ENCODE measurements at places on chromosomes 13 and 19. TPM values are rescaled to one million over a fixed set of nuclear protein-coding genes. Genes with fewer than 3 reads are reported as not detected.

GZMM gene
- total RNA-seq: not detected

DNA sequence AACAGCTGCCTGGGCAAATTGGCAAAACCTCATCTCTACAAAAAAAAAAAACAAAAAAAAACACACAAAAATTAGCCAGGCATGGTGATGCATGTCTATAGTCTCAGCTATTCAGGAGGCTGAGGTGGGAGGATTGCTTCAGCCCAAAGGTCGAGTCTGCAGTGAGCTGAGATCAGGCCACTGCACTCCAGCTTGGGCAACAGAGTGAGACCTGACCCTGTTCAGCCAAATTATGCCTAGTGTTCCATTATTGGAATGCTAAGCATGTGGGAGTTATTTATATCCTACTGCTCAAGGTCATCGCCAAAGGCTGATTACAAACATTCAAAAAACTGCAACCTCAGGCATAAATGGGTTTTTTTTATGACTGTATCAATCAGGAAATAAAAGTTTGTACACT lies 1251.0 kb upstream of the PCDH9 start:
- peak; percentile 41 for DNase-seq

GRCh38 chr19:13195678-13196077 lies 45.5 kb downstream of the IER2 start:
- DNase-seq: peak; percentile 25

DNA sequence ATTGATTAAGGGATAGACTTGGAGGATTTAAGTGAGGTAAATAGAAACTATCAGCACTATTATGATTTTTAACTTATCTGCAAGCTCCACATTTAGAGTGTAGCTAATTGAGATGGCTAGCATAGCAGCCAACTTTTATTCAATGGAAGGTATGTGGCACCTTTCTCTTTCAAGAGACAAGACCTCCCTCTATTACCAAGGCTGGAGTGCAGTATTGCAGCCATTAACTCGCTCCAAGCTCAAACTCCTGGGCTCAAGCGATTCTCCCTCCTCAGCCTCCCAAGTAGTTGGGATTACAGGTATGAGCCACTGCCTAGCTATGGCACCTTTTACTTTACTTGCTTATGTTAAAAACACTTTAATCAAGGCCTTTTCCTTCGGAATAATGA lies 8.2 kb downstream of the TPT1 start:
- no peak for DNase-seq

GRCh38 chr19:1853295-1854038 lies 5.2 kb upstream of the REXO1 start:
- peak; percentile 54 for DNase-seq

DNA sequence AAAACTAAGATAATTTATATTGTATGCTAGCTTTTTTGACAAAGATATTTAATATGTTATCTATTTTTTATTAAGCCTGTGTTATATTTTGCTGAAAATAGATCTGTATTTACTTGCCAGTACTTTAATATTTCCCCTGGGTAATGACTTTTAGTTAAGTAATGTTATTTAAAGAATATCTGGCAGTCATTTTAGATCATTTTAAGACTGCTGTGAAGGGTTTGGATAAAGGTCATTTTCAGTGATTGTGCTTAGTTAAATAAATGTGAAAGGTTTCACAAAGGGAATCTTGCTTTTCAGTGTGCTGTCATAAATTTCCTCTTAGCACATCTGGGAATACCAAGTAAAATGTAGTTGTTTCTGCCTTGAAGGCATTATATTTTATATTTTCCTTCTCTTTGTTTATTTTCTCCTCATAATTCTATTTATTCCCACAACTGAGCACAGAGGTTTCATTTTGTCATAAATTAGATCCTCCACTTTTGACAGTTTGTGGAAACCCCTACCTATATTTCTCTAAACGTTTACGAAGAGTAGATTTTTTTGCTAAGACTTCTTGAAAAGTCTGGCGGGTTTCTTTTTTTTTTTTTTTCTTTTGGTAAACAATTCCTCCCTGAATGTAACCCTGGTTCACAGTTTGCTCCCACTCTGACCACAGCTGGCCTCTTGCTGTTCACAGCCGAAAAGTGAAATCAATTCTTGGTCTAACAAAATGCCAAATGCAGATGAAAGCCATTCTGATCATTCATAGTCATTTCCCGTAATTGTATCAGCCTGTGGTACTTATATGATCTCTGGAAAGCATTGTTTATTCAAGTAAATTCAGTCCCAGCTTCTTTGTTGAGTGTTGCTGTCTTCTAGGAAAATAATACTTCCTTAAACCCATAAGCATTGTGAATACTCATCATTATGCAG lies 87.8 kb downstream of the MAB21L1 start:
- DNase-seq: peak; percentile 6

GRCh38 chr19:32895384-32895783 lies 25.8 kb upstream of the SLC7A9 start:
- DNase-seq: no peak

GRCh38 chr13:110135977-110136597 lies 170.9 kb downstream of the COL4A1 start:
- DNase-seq: no peak

VSTM1 gene
- total RNA-seq: not detected

- DNase-seq: peak; percentile 6
Observed at GRCh38 chr19:35846038-35846668, 6.2 kb downstream of the NPHS1 start.

ZNF628 gene
- total RNA-seq: 6.0 TPM

DNA sequence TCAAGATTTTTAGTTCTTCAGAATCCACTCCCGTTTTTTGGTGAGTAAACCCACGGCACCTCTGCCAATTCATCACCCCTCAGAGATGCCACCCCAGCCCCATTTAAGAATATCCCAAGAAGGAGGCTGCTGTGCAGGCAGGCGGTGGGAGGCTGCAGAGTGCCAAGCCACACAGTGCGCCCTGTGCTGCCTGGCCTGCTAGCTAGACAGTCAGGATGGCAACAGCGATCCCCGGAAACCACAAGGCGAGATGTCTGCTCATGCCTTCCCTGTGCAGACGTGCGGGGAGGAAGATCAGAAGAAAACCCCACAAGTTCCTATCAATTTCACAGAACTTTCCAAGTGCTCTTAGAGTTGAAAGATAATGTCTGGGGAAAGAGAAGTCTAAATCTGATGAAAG lies 64.8 kb upstream of the GPR183 start:
- no peak for DNase-seq

PRR19 gene
- total RNA-seq: not detected

- no peak for DNase-seq
Observed at GRCh38 chr13:46278474-46278873, 66.7 kb downstream of the LRRC63 start.

- no peak for DNase-seq
Observed at GRCh38 chr13:36148446-36148845, 17.3 kb upstream of the DCLK1 start.

DNA sequence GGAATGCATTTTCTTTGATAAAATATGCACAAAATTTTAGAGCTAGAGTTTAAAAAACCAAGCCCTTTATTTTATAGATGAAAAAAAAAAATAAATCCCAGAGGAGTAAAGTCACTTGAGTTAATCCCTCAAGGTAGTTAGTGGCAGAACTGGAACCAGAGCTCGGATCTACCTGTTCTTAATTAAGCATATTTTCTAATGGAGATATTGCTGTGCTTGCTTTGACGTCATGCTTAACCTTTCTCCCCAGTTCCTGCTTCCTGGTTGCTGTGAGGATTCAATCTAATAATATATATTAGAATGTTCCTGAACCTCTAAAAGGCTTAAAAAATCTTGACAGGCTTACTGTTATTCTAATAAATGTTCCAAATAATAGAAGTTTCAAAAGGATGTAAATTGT lies 300.6 kb upstream of the KLF12 start:
- no peak for DNase-seq

WDR88 gene
- not detected for total RNA-seq

- no peak for DNase-seq
Observed at GRCh38 chr13:85283408-85283807, 515.8 kb downstream of the SLITRK6 start.

- no peak for DNase-seq
Observed at GRCh38 chr13:38538422-38538821, 148.5 kb upstream of the FREM2 start.

DNA sequence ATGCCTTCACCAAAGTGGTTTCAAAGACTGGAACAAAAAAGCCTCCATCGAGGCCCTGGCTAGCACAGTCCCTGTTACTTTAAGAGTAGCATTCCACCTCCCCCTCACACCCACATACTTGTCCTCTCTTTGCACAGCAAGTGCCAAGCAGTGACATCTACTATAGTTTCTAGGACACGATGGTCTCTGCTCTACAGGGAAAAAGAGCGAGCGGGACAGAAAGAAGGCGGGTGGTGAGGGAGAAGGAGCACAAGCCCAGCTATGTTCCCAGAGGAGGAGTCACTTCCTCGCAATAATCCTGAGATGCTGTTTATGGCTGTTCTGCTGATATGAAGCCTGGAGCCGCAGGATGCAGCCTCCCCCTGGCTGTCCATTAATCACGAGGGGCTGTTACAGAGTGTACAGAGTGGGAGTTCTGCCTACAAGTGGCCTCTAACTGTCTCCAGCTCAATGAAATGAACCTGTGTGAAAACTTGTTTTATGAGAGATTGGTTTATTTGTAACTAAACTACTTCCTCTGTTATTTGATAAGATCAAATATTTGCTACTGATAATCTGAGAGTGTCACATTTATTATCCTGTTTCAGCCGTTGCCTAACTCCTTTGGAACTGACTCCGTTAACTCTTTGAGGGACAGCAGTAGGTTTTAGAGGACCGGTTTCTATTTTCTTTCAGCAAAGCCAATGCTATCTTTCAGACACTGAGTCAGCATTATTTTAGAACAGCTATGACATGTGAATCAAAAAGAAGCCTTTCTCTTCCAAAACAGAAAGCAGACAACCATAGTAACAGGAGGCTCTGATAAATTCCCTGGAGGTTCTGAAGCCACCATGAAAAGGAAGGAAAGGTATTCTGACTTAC lies 208.0 kb downstream of the SPRY2 start:
- peak; percentile 60 for DNase-seq

GRCh38 chr19:50931023-50931422 lies 19.8 kb upstream of the KLK4 start:
- no peak for DNase-seq

NPAS1 gene
- total RNA-seq: 0.52 TPM

DNA sequence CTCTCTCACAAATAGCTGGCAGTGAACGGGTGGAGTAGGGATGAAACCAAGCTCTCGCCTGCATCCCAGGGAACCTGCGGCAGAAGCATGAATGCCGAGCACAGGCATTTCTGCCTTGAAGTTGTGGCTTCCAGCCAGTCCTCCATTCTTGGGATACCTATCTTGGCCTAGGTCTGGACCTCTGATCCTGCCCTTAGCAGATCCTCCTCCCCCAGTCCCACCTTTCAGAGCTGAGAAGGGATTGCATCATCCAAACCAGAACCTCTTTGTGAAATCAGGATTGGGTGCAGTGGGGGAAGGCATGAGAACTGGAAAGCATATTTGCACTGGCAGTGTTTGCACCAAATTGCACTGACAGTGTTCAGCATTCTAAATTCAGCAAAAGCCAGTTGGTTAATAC lies 5.8 kb downstream of the ZNF780A start:
- no peak for DNase-seq

PCDH20 gene
- 19.1 TPM for total RNA-seq

ZNF93 gene
- total RNA-seq: 14.9 TPM

DNA sequence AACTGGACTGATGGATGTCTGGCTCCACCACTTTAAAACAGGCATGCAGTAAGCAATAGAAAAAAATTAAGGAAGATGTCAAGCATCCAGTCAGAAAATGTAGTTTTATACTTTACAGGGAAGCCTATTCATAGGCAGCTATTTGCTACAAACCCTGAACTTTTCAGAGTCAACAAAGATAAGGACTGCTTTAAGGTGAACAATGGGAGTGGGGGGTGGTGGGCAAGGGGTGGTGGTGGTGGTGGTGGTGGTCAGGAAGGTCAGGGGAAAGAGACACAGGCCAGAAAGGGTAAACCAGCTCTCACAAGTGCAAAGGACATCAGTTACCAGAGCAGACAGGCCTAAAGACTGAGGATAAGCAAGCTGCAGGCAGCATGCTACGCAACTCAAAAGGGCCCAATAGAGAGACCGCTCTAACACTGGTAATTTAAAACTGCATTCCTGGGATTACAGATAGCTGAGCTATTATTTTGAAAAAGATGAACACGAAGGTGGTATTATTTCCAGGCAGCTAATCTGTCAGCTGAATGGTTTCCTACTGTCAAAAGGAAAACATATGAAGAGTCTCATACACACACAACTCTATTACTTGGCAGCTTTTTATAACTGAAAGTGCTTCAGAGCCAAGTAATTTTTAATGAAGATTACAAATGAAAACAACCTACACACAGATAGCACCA lies 14.8 kb downstream of the BRD4 start:
- DNase-seq: no peak

POMP gene
- total RNA-seq: 204 TPM

DNA sequence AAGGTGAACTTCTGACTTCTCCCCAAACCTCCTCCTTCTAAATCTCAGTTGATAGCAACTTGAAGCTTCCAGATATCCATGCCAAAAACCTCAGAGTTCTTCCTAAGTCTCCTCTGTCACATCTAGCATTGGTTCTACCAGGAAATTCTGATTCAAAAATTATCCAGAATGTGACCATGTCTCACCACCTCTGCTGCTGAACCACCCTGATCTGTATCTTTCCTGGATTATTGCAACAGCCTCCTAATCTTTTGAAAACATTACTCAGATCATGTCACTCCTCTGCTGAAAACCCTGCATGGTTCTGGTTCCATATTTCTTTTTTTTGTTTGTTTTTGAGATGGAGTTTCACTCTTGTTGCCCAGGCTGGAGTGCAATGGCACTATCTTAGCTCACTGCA lies 78.7 kb upstream of the TNFSF11 start:
- no peak for DNase-seq

DNA sequence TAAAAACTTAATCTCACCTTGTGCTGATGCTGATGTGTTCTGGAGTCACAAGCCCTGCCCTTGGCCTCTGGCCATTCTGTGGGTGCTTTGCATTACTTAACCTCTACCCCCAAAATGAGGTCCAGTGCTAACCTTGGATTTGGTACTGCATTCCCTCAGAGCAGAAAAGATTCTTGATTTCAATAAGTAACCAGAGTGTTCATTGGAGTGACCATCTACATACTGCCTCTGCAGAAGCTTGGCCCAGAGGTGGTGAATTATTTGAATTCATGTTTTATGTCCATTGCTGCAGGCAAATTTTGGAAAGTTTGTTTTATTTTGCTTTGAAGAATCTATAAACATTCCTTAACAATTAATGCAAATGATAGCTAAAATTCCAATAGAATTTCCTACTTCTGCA lies 7.6 kb upstream of the ENOX1 start:
- DNase-seq: peak; percentile 70

SIGLEC8 gene
- total RNA-seq: not detected

GRCh38 chr19:48698046-48698445 lies 2.3 kb downstream of the FUT2 start:
- peak; percentile 53 for DNase-seq

GRCh38 chr19:13817018-13817614 lies 21.9 kb downstream of the ZSWIM4 start:
- DNase-seq: no peak

- peak; percentile 32 for DNase-seq
Observed at GRCh38 chr13:25806264-25806974, 245.4 kb downstream of the SHISA2 start.

PNMA8B gene
- total RNA-seq: 0.85 TPM

GRCh38 chr13:51067210-51067701 lies 43.8 kb downstream of the C13orf42 start:
- no peak for DNase-seq

MTIF3 gene
- total RNA-seq: 48.3 TPM

- no peak for DNase-seq
Observed at GRCh38 chr13:50584856-50585580, 258.5 kb downstream of the DLEU7 start.

Measured in renal cortical epithelial cell (primary cell).